Kidney (tissue), 22 donors: ENCODE measurements at places on chromosomes 13 and 19.

- DNase-seq = no peak
Observed at GRCh38 chr13:102658660-102659059, 36.2 kb downstream of the METTL21C start.

DNA sequence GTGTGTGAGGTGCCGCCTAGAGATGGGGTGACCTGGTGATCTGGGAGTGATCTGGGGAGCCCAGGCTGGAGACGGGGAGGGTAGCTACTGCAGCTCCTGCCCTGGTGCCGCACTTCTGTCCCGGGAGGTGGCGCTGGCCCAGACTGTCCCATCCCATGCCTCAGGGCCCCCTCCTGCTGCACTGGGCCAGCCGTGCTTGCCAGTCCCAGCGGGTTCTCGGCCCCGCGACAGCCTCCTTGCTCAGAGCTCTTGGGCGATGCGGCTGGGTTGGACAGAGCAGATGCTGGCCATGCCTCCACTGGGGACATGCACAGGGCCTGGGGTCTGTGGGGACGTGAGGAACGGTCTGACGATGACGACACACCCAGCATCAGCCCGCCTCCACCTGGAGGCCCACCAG, 2.5 kb downstream of the RAX2 start:
- no peak for DNase-seq

GRCh38 chr19:55171440-55171839, 5.0 kb upstream of the DNAAF3 start:
- no peak for DNase-seq

DNA sequence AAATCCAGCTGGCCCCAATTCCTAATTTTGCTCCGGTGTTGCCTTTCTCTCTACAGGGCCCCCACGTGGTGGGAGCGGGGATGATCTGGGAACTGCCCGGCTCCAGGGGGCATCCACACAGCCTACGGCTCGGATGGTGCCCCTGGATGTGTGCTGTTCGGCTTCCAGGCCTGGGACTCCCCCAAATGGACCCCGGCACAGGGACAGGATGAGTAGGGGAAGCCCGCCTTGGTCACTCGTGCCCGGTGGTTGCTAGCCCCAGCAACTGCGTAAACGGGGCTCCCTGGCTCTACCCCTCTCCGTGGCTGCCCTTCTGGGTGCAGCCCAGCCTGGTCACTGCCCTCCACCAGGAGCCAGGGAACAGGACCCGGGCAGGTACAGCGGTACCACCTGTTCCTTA, 111.5 kb downstream of the TEX26 start:
- no peak for DNase-seq

DNA sequence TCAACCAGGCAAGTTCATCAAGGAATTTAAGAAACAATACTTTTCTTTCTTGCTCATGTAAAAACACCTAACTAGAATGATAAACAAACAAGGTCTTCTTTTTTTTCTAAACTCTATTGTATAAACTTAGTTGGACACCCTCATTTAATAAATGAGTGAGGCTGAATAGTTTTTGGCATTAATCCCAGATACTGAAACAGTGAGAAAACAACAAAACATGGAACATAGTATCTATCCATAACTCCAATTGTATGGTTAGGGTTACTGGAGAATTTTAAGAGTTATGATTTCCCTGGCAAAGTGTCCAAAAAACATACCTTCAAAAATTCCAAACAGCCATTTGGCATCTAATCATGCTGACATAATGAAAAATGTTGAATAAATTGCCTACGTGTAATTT, 5.8 kb upstream of the POMP start:
- no peak for DNase-seq

DNA sequence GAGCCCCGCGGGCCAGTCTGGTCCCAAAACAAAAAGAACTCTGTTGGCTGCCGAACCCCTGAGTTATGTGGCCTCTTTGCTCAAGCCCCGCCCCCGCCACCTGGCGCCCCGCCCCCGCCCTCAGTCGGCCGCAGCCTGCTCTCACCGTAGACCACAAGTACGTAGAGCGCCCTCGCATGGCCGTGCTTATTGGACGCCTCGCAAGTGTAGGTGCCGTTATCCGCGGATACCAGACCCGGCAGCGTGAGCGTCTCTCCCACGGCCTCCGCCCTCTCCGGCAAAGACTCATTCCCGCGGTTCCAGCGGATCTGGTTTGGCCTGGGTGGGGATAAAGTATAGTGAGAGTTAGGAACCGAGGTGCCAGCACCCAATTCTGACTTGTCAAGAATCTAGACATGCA, 5.5 kb upstream of the ZNF428 start:
- DNase-seq = peak; percentile 82

- no peak for DNase-seq
Observed at GRCh38 chr13:110285991-110286832, 20.7 kb downstream of the COL4A1 start.

- no peak for DNase-seq
Observed at GRCh38 chr13:72435251-72435650, 292.2 kb downstream of the MZT1 start.

- no peak for DNase-seq
Observed at GRCh38 chr13:71880753-71881541, 13.9 kb upstream of the DACH1 start.

- DNase-seq = no peak
Observed at GRCh38 chr19:28553005-28553404, 659.9 kb downstream of the UQCRFS1 start.

GRCh38 chr19:5122121-5122400, 153.1 kb downstream of the KDM4B start:
- DNase-seq = no peak

GRCh38 chr13:43687038-43687437, 99.7 kb downstream of the ENOX1 start:
- DNase-seq = no peak

- DNase-seq = no peak
Observed at GRCh38 chr13:48660361-48661076, 6.8 kb downstream of the CYSLTR2 start.

- DNase-seq = no peak
Observed at GRCh38 chr19:35375505-35376307, 4.8 kb downstream of the GPR42 start.

DNA sequence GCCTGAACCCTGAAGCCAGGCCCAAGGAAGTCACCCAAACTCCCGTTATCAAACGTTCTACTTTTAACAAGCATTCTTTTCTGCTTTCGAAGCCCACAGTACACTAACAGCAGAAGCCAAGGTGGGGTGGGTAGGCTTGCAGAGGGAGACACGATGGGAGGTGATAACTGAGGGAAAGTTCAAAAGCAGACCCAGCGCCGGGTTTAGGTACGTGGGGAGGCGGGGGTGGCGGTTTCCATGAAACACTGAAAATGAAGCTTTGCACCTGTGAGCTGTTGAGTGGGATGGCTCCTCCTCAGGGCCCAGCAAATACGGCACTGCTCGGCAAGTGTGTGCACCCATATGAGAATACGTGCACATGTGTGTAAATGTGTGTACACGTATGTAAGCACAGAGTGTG, 49.8 kb downstream of the KLF2 start:
- DNase-seq = no peak
